ENCODE measurements at places on chromosomes 11 and 22.

GRCh38 chr22:17243524-17243923, 24.3 kb upstream of the ADA2 start:
- no peak for DNase-seq

DNA sequence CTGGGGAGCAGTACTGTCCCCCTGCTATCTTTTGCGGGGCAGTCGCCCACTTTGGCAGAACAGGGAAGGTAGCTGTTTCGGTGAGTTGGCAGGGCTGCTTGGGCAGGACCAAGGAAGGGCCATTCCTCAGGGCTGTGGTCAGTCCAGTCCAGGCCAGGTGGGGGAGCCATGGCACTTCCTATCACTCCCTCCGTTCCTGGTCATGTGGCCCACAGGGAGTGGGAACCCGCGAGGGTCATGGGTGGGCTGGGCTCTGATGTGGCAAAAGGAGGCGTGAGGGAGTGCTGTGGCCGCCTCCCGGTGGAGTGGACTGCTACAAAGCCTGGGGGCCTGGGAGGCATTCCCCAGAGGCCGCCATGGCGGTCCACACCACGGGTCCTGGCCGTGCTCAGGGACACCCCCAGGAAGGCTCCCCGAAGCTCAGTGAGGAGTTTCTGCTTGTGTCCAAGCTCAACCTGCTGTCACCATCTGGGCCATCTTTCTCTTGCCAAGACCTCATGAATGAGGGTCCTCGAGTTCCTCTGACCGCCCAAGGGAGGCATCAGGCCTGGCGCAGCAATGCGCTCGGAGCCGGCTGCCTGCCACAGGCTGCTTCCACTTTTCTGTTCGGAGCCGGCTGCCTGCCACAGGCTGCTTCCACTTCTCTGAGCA, 11.9 kb downstream of the CHID1 start:
- no peak for DNase-seq

DNA sequence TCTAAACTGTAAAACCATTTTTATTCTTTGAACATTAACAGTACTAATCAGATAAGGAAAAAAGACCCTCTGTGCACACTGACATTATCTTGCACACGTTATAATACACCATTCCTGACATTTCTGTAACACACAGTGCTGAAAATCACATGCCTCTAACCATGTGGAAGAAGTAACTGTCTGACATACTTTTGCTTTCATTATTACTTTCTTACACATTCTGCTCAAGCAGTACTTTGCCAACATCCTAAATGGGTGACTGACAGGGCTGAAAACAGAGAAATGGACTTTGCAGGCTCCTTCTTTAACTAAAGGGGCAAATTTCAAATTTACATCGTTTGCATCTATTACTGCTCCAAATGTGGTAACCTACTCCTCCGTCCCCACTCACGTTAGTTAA, 22.8 kb upstream of the TP53AIP1 start:
- no peak for DNase-seq

DNA sequence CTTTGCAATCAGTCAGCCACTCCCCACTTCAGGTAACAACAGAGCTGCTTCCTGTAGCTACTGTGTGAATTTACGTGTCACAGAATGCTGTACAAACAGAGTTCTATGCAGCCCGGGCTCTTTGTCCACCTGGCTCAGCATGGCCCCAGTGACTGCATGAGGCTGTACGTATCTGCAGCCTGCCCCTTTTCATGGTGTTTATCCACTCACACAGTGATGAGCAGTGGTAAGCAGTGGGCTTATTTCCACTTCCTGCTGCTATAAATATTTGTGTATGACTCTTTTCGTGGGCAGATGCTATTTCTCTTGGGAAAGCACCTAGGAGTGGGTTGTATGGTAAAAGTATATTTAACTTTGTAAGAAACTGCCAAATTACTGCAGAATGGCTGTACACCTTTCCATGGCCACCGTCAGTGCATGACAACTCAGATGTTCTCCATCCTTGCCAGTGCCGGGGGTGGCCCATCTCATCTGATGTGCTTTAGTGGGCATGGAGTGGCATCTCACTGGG, 43.3 kb downstream of the MYEOV start:
- DNase-seq: no peak

- DNase-seq: no peak
These were observed 1.3 kb downstream of the OR56A5 start for GRCh38 chr11:5966958-5967357.

DNA sequence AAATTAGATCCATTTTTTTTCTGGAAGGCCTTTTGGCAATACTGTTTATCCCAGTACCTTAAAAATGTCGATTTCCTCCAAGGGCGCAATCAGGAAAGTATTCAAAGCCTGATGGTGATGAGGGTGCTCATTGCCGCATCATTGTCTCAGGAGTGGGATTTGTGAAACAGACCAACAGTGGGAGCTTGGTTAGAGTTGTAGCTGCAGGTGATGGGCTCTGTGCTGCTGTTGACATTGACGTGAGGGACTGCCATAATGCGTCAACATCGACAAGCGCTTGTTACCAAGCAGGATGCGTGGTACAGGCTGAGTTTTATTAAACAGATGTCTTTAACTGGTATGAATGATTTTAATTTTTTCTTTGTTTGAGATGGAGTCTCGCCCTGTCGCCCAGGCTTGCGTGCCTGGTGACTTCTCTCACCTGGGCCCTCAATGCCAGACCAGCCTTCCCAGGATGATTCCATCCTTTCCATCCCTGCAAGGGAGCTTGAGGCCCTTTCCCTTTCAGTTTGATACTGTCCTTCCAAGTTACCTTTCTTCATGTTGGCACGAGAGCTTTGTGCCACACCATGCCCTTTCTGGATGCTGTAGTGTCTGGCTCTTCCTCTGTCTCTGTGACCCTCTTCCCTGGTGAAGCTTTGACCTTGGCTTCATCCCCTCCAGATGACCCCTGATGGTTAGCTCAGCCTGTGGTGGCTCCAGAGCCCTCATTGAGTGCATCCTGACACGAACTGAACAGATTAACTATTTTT, 10.6 kb downstream of the MED15 start:
- no peak for DNase-seq
